Immature natural killer cell (primary cell): ENCODE measurements at places on chromosomes 12 and 14. TPM values are rescaled to one million over a fixed set of nuclear protein-coding genes. Genes with fewer than 3 reads are reported as not detected.

Gene MIP
- 0.15 TPM for polyA plus RNA-seq

Gene DPY19L2
- polyA plus RNA-seq: not detected

Gene BTG1
- 156 TPM for polyA plus RNA-seq

DNA sequence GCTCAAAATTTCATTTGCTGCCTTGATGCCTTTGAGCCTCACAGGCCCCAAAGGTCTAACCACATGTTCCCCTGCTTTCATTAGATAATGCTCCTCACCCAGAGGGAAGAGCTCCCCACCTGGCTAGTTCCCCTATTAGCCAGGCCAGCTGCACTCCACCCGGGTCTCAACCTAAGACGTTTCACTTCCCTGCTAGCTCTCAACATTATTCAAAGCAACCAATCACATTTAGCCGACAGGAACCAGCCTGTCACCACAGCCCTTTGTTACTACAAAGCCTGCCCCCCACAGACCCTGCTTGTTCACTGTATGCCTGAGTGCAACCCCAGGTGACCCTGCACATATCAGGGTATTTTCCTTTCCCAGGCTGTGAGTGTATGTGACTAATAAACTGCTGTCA is 78.6 kb downstream of the SLC15A5 start:
- no peak for DNase-seq

GRCh38 chr12:122843455-122843854 is 8.2 kb downstream of the HIP1R start:
- DNase-seq: no peak

DNA sequence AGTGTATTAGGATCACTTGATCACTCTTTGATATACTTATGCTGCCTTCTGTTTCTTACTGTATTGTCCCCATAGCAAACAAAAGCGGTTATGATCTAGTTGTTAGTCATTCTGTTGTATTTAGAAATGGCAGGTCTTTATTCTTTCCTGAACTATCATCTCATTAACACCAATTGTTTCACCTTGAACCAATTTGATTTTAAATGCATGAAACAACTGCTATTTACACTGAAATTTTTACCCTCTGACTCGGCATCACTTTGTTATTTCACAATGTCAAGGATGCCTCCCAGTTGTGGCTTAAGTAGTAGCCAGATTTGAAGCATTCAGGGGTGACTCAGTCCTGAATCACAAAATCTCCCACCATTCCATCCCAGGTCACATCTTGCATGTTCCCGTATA is 303.5 kb downstream of the EGLN3 start:
- no peak for DNase-seq

DNA sequence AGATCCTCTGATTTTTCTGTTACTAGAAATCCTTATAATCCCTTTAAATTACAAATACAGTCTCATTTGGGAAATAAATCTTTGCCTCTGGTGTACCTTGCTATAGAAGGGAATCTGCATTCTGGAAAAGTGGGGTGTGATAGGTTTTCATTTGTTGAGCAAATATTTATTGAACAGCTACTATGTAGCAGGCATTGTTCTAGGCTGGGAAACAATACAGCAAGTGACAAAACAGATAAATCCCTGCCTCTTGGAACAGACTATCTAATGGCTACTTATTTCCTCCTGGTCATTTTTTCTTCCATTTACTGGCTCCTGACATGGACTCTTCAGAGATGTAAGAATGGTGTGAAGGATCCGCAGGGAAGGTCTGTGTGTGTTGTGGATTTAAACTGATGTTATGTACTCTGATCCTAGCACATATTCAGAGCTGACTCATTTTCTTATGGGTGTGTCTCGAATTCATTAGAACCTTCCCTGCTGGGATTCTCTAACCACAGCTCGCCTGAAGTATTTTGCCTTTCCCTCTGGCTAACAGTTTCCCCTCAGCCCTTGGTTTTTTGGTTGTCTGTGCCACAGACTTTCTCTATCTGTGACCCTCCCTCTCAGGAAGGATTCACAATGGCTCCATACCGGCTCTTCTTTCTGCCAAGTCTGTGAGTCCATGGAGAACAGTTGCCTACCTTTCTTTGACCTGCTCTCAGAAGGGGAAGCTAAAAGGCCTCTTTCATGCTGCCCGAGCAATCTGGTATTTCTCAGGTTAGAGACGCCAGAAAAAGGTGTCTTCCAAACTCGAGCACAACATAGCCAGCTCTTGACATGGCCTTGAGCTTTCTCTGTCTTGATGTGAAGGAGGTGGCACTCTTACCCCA is 53.7 kb downstream of the TMTC2 start:
- no peak for DNase-seq

GRCh38 chr12:124658806-124659402 is 91.5 kb upstream of the NCOR2 start:
- no peak for DNase-seq

- DNase-seq: no peak
These were observed at the start of gene NPC2 for GRCh38 chr14:74492776-74493342. TSS of gene NPC2 (minus strand) at chr14:74493305. CDS start at chr14:74493274, 31 bp downstream.

DNA sequence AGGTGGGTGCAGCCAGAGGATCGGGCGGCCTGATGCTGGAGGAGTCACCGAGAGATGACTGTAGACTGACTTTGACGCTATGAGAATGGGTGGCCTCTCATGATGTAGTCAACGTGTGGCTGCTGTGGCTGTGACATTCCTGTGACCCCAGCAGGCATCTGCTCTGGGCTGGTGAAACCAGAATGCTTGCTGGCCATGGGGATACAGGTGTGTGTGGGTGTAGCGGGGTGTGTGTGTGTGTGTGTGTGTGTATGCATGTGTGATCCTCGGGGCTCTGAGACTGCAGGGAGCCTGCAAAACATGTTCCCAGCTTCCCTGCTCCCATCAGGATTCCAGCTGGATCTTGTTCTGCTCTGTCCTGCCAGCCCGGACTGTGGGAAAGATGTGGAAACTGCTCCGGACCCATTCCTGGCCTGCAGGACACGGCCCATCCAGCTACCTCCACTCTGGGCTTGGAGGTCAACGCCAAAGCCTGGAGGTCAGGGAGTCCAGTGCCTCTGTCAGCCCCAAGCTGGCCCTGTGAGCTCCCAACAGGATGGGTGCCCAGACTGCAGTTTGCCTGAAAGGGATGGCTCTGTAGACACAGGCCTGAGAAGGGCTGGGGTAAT is 18.8 kb upstream of the HHIPL1 start:
- DNase-seq: no peak

- DNase-seq: no peak
These were observed 17.4 kb upstream of the GCH1 start for GRCh38 chr14:54920052-54920451.

DNA sequence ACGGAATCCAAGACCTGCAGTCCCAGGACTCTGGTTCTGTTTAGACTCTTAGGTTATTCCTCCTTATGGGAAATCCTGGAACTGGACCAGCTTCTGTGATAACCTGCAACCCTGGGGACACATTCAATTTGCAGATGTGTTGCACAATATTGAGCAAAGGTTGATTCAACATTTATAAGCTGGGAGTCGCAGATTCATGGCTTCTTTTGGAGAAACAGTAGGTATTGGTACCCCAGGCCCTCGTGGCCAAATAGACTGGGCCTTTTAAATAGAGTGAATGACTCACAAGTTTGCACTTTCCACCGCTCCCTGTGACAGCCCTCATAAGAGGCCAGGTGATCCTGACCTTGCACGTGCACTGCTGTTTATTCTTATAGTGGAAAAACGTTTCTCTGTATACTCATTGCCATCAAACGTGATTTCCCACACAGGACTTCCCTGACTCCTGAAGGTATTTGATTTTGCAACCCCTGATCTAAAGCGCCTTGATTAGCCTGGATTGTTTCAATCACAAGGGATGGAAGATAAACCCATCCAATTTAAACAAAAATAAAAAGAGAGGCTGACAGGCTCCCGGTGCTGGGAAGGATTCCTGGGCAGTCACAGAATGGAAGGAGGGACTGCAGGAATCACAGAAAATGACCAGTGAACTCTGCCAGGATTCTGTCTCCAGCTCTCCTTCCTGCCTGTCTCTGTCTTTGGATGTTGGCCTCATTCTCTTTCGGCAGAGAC is 98.0 kb downstream of the VCPKMT start:
- no peak for DNase-seq
